ENCODE measurements at places on chromosomes 1 and 21. TPM values are rescaled to one million over a fixed set of nuclear protein-coding genes. Genes with fewer than 3 reads are reported as not detected.

DNA sequence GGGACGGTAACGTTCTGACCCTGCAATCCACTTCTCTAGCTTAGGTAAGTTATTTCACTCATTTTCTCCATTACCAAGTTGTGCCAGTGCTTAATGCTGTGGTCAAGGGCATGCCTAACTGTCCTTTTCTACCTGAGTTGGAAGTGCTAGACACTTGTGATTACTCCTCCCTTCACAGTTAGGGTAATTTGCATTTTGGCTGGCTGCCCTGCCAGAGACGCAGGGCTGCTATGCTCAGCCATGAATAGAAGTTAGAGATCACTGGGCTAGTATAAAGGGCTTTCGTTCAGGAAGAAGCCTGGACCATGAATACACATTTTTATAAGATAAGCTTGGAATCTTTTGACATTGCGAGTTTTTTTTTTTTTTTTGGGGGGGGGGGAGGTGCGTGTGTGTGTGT lies 633.2 kb upstream of the NEGR1 start:
- no peak overlapping the region for H3K27ac ChIP-seq
- no peak overlapping the region for H3K4me3 ChIP-seq
- no peaks in the 10 kb centered on the region for H3K36me3 ChIP-seq
- no peaks in the 10 kb centered on the region for H3K4me1 ChIP-seq

DNA sequence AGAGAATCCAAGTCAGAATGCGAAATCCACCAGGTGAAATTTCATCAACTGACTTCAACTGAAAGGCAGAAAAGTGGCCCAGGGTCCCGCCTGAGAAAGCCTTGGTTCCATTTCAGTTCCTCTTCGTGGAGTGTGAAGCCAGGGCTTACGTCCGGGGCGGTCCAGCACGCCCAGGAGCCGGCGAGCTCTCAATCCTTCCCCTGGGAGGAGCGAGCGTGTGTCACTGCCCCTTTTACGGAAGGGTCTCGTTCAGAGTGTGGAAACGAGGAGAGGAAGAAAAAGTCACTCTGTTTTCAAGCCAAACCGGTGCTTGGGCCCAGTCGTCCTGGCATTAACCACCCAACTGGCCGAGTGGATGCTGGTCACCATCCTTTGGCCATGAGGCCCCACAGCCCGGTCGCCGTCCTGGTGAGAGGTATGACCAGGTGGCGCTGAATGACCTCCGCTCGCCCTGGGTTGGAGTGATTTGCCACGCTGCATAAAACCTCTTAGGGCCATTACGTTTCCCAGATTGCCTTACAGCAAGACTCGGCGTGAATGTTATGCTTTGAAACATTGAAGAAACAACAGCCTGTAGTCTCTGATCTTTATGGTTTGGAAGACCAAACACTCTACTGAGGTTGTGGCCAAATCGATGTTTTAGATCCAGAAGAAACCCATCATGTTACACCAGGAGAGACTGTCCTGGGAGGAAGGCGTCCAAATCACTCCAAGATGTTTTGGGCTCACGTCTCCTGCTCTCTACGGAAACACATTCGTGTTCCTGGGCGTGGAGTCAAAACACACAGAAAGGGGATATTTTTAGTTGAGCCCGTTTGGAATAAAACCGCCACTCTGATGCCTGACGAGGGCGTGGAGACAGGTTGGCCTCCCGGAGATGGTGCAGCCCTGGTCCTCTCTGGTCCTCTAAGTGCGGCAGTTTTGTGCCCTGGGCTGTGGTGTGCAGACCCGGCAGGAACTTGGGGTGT lies 93.6 kb upstream of the ACTRT2 start:
- H3K4me1 ChIP-seq = no peaks in the 10 kb centered on the region
- H3K27me3 ChIP-seq = no peaks in the 10 kb centered on the region

DNA sequence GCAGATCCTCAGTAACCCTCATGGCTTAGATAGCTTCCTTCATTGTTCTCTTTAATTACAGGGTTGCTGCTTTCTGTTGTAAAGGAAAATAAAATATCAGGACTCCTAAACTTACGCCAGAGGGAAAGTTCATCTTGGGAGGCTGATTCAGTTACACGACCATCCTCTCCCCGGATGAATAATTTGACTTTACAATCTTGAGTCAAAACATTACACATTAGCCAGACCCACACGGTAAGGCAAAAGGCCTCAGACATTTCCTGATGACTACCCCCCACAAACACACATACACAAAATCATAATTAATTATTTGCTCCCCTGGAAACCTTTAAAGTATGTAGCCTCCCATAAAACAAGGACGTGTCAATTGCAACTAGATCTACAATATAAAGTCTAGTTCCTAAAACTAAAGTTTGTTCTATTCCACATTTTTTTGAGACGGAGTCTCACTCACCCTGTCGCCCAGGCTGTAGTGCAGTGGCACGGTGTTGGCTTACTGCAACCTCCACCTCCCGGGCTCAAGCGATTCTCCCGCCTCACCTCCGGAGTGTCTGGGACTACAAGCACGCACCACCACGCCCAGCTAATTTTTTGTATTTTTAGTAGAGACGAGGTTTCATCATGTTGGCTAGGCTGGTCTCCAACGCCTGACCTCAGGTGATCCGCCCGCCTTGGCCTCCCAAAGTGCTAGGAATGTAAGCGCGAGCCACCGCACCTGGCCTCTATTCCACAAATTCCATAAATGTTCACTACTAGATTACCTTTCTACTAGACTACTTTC lies 830 bp upstream of the PRDX1 start:
- no peak overlapping the region for H3K27ac ChIP-seq
- H3K4me1 ChIP-seq = peaks cover 2% of the 10 kb centered on the region
- H3K27me3 ChIP-seq = peaks cover 2% of the 10 kb centered on the region
- H3K36me3 ChIP-seq = no peaks in the 10 kb centered on the region
- DNase-seq = no peak
- H3K4me3 ChIP-seq = peak overlapping the region; percentile 91

DNA sequence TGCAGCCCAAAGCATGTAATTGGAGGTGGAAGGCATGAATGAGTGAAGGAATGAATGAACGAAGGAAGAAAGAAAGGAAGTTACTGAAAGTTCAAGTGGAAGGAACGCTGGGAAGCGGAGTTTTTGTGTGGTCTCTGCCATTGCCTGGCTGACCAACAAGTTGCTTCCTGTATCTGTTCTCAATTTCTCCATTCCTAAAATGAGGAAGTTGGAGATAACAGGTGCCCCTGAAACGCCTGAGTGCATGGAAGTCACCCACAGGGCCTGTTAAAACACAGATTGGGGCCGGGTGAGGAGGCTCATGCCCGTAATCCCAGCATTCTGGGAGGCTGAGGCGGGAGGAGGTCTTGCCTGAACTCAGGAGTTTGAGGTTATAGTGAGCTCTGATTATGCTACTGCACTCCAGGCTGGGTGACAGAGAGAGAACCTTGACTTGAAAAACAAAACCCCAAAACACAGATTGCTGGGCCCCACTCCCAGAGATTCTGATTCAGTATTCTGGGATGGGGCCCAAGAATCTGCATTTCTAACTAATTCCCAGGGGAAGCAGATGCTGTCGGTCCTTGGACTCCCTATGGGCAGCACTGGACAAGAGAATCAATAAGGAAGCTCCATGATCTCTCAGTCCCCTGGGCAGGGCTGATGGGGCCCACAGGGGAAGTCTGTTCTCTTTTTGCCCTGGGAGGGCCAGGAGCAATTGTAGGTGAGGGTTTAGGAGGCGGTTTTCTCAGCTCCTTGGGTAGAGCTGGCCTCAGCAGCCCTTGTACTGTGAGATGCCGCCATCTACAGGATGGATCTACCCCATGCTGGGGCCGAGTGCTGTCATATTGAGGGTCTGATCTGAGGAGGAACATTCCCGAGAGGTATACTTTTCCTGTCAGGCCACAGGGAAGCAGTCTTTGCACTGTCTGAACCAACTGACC lies 3.3 kb upstream of the CNR2 start:
- H3K4me3 ChIP-seq = no peak overlapping the region
- no peaks in the 10 kb centered on the region for H3K27me3 ChIP-seq
- H3K4me1 ChIP-seq = no peaks in the 10 kb centered on the region
- no peak overlapping the region for H3K27ac ChIP-seq
- H3K36me3 ChIP-seq = no peaks in the 10 kb centered on the region
- peak; percentile 78 for DNase-seq

Gene BTG2
- 302 TPM for total RNA-seq

Gene SPRR2G
- total RNA-seq = not detected

DNA sequence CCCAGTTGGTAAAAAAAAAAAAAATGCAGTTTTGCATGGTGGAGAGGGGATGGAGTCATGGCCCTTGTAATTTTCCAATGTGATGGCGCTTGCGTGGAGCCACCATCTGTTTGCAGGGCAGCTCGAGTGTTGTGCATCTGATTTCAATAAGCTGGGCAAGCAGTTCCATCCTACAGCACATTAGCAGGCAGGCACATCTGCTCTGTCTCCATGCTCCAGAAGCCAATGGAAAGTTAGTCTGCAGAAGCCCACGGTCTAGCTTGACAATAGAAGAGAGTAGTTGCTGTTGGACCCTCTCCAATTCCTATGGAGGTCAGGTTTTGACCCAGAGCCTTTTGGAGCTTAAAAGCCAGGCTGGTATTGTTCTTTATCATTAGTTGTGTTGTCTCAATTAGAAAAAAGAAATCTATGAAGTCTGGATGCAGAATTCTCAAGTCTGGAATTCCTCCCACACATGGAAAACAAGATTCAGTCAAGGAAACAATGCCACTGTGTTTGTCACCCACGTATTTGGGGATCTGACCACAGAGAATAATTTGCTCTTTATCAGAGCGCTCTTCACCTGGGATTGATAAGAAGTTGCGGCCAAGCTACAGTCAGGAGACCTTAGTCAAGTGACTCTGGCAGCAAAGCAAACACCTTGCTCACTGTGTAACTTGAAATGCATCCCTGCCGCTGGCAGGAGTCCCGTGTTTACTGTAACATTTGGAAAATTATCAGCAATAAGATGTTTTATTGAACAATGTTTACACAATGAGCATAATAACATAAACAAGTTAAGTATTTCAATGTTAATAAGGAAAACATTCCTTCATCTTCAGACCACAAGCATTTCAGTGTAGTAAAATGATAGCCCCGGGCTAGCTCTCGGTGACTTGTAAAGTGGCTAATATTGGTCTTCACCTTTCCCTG lies 20.7 kb downstream of the NGF start:
- no peak for DNase-seq
- no peak overlapping the region for H3K4me3 ChIP-seq
- H3K36me3 ChIP-seq = no peaks in the 10 kb centered on the region
- H3K27ac ChIP-seq = no peak overlapping the region

Gene RGS13
- 1.5 TPM for total RNA-seq

- H3K4me1 ChIP-seq = no peaks in the 10 kb centered on the region
- H3K27ac ChIP-seq = no peak overlapping the region
- H3K4me3 ChIP-seq = no peak overlapping the region
- no peaks in the 10 kb centered on the region for H3K27me3 ChIP-seq
- no peaks in the 10 kb centered on the region for H3K36me3 ChIP-seq
Measured at GRCh38 chr1:62307895-62308492, 11.2 kb downstream of the KANK4 start.

GRCh38 chr1:188317894-188318293 lies 1489.1 kb downstream of the PLA2G4A start:
- no peaks in the 10 kb centered on the region for H3K4me1 ChIP-seq
- DNase-seq = no peak
- no peaks in the 10 kb centered on the region for H3K27me3 ChIP-seq
- H3K4me3 ChIP-seq = no peak overlapping the region

- no peaks in the 10 kb centered on the region for H3K36me3 ChIP-seq
- no peaks in the 10 kb centered on the region for H3K4me1 ChIP-seq
- no peak overlapping the region for H3K4me3 ChIP-seq
- H3K27ac ChIP-seq = no peak overlapping the region
- H3K27me3 ChIP-seq = no peaks in the 10 kb centered on the region
Measured at GRCh38 chr21:46394595-46395104, 64.0 kb upstream of the DIP2A start.

DNA sequence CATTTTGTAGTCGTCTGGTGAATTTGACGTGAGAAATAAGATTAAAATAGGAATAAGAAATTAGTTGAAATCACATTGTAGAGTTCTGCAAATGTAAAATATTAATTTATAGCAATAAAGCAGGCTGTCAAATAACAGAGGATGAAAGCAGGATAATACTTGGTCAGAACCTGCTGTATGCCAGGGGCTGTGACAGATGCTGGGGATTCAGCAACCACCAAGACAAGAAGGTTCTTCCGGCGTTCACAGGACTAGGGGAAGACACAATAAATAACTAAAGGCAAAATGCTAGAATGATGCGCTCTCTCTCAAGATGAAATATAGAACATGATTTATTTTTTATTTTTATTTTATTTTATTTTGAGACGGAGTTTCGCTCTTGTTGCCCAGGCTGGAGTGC lies 6.8 kb upstream of the PARK7 start:
- H3K36me3 ChIP-seq = no peaks in the 10 kb centered on the region
- H3K4me3 ChIP-seq = peak overlapping the region; percentile 21
- no peak overlapping the region for H3K27ac ChIP-seq
- DNase-seq = no peak
- H3K4me1 ChIP-seq = no peaks in the 10 kb centered on the region
- no peaks in the 10 kb centered on the region for H3K27me3 ChIP-seq

Gene TNFRSF9
- total RNA-seq = 0.42 TPM

GRCh38 chr1:179547021-179547535 lies 28.7 kb downstream of the NPHS2 start:
- H3K27ac ChIP-seq = no peak overlapping the region
- no peaks in the 10 kb centered on the region for H3K36me3 ChIP-seq
- H3K27me3 ChIP-seq = no peaks in the 10 kb centered on the region
- no peaks in the 10 kb centered on the region for H3K4me1 ChIP-seq
- no peak for DNase-seq
- H3K4me3 ChIP-seq = no peak overlapping the region

- H3K27me3 ChIP-seq = no peaks in the 10 kb centered on the region
- H3K4me3 ChIP-seq = no peak overlapping the region
- peak overlapping the region; percentile 84 for H3K27ac ChIP-seq
- no peaks in the 10 kb centered on the region for H3K36me3 ChIP-seq
Measured at GRCh38 chr1:36160949-36161485, 5.1 kb downstream of the MAP7D1 start.

Gene GBP6
- not detected for total RNA-seq

- no peak for DNase-seq
- no peaks in the 10 kb centered on the region for H3K4me1 ChIP-seq
- no peak overlapping the region for H3K4me3 ChIP-seq
- H3K27me3 ChIP-seq = no peaks in the 10 kb centered on the region
- no peak overlapping the region for H3K27ac ChIP-seq
Measured at GRCh38 chr1:174742805-174743653, 256.7 kb upstream of the CACYBP start.

DNA sequence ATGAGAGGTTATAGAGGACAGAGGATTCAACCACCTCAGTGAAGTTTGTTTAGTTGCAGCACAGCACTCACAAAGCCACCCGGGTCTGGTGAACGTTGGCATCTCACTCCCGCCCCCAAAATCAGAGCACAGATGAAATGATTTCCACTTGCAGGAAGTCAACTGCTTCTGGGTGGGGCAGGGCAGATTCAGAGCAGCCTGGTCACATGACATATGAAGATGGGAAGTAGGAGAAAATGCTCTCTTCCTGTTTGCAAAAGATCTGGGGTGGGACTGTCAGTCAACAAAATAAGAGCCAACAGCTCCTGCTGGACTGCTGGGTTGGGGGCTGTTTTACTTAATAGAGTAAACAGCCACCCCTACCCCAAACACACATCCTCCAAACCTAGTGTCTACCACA lies 43.2 kb downstream of the LRRC71 start:
- no peak overlapping the region for H3K27ac ChIP-seq
- H3K4me1 ChIP-seq = no peaks in the 10 kb centered on the region
- no peaks in the 10 kb centered on the region for H3K27me3 ChIP-seq
- DNase-seq = peak; percentile 64
- peaks cover 16% of the 10 kb centered on the region for H3K36me3 ChIP-seq

Gene TACSTD2
- 4.8 TPM for total RNA-seq

Gene PLPPR5
- total RNA-seq = not detected

- H3K27me3 ChIP-seq = no peaks in the 10 kb centered on the region
- H3K4me1 ChIP-seq = no peaks in the 10 kb centered on the region
Measured at GRCh38 chr1:196678510-196678884, 26.7 kb downstream of the CFH start.

Data from aorta (tissue), 5 donors.